Activated CD4-positive, alpha-beta T cell treated with anti-CD3 and anti-CD28 coated beads for 36 hours (primary cell): ENCODE measurements at places on chromosomes 4 and X. TPM values are rescaled to one million over a fixed set of nuclear protein-coding genes. Genes with fewer than 3 reads are reported as not detected.
A peak's percentile ranks its signal among the peaks of the same experiment; 100 is the strongest.

- DNase-seq, result peak; percentile 13
Observed at GRCh38 chr4:189124149-189124758, 816.4 kb upstream of the FRG1 start.

GRCh38 chr4:122577189-122577553 is 43.7 kb downstream of the IL21 start:
- DNase-seq, result peak; percentile 30

- DNase-seq, result peak; percentile 80
Observed at GRCh38 chrX:19382555-19383145, 38.9 kb downstream of the PDHA1 start.

Gene ARSJ
- total RNA-seq, result 0.05 TPM

DNA sequence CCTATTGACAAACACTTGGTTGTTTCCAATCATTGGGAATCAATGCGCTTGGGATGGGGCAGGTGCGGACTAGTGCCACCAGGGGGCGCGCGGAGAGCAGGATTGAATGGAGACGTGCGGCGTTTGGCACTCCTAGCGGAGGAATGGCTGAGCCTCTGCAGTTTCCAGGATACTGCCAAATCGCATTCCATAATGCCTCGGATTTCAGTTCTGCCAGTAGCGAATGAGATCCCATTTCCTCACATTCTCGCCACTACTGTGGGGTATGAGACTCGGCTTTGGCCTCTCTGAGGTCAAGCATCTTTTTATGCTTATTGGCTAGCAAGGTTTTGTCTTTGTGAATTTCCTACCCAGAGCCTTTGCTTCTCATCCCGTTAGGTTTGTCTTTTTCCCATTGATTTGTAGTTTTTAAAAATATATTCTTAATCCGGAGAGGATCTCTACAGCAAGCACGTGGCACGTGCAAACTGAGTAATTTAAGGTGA is 28.7 kb downstream of the CLDN34 start:
- DNase-seq, result peak; percentile 82

- no peak for DNase-seq
Observed at GRCh38 chrX:68284281-68284904, 148.9 kb downstream of the OPHN1 start.

DNA sequence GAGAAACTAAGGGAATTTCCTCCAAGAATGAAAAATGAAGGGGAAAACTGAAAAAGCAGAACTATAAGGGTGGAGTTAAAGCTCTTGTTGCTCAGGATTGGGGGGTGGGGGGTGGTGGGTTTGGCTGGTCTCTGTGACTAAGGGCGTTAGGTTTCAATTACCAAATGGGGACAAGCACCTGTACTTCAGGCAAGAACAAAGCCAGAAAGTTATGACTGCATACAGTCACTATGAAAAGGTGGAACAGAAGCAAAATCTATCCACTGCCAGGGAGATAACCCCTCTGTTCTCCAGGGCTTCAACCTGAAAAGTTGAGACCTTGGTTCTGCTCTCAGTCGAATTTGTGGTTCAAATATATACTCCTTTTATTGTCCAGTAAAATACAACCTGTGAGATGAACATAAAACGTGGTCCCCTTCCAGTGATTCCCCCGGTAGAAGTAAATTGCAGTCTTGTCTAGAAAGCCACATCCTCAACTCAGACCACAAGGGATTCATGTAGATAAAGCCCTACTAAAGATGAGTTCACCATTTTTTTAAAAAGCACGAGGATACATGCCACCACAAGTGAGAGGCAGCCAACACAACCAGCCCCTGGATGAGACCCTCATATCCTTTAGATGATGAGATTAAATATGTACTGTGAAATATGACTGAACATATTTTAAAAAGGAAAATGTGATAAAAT is 257.1 kb upstream of the RPS6KA3 start:
- no peak for DNase-seq

DNA sequence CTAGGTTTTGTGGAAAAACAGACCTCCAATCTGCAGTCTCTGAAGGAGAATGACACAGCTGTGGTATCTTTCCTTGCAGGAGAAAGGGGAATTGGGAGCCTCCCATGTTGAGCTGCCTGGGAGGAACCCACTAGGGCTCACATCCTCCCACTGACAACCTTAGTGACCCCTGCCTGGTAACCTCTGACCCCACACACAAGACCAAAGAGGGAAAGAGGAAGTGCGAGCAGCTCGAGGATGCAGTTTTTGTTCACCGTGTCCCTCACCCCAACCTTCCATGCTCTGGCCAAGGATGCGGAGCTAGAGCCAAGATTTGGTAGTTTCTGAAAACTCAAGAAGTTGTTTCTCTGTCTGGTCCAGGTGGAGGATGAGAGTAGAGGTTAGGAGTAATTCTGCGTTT is 5.4 kb upstream of the ZXDA start:
- no peak for DNase-seq

DNA sequence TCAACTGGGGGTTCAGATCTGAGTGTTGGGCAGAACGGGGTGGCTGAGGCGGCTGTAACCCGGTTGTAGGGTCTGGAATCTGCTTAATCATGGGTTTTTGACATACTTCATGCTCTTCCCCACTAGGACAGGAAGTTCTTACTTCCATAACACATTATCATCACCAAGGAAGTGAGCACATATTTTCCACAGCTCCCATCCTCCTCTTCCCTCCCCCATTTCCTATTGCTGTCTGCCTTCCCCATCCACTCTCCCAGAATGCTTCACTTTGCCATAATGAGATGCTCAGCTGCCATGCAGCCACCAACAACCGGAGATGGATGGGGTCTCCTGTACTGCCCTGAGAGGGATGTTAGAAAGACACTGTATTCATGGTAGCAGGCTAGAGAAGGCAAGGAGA is 6.4 kb upstream of the DCUN1D4 start:
- no peak for DNase-seq

DNA sequence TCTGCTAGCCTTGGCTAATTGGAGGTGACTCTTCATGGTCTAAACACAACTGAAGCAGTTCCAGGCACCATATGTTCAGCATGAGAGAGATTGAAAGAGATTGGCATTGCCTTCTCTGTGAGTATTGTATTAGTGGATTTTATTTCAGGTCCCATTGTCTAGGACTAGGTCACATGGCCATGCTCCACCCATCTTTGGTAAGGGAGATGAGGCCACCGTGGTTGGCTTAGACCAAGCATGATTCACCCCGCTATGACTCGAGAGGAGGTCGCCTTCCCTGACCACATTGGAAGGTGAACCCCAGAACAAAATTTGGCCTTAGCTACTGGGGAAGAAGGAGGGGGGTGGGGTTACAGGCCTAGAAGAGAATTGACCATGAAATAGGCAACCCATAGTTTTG is 109.9 kb upstream of the BCOR start:
- DNase-seq, result peak; percentile 61

- DNase-seq, result peak; percentile 35
Observed at GRCh38 chrX:48971249-48972219, at the start of gene KCND1. TSS of gene KCND1 (minus strand) at chrX:48971844. CDS start at chrX:48970271, 1,573 bp downstream.

DNA sequence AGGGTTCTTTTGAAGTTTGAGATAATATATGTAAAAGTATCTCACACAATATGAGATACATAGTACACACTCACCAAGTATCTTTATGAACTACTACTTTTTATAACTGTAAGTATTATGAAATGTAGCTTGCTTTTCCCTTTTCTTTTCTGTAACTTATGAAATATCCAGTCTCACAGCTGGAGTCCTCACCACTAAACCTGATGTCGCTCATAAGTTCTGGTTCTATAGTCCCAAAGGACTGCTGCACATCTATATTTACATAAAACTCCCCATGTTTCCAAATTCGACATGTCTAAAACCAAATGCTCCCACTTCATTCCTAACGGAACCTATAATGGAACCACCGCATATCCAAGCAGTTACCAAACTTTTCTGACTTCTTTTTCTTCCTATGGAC is 186.5 kb upstream of the SLC7A11 start:
- no peak for DNase-seq

- no peak for DNase-seq
Observed at GRCh38 chrX:44918722-44919121, 45.7 kb downstream of the KDM6A start.

DNA sequence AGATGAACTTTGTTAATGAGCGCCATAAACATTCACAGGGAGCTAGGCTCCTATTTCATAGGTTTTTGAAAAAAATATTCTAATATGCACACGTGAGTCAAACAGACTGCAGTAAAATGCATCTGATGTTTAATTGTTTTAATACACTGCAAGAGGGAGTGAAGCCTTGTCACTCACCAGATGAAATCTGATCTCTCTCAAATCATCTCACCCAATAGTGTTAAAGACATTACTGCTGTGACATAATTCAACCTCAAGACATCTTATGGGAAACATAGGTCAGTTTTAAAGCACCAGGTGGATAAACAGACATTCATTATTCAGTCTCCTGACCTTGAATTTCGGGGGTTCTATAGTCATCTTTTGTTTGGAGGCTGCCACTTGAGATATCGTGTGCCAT is 148.3 kb downstream of the MAML3 start:
- DNase-seq, result no peak

Gene C1GALT1C1
- 18.2 TPM for total RNA-seq

Gene AGA
- 20.8 TPM for total RNA-seq

Gene CXCL1
- not detected for total RNA-seq

GRCh38 chrX:19699151-19699550 is 183.8 kb upstream of the MAP3K15 start:
- no peak for DNase-seq

Gene KIAA1210
- not detected for total RNA-seq

DNA sequence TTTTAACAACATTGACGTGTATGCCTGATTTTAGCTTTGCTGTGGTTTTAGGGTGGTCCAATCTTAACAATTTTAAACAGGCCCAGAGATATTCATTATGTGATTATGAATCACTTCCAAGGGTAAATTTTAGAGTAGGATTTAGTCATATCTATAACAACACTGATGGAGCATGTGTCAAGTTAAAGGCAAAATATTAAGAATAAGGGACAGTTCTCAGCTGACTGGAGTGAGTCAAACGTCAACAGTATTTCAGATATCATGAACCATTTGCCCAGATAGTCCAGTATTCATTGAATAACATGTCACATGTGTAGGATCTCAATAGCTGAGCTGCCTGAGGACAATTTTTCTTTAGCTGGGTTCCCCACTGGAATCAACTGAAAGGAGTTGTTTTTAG is 61.3 kb upstream of the VCX2 start:
- no peak for DNase-seq

Gene NDP
- total RNA-seq, result not detected

GRCh38 chrX:132612821-132613564 is 124.2 kb upstream of the MBNL3 start:
- DNase-seq, result peak; percentile 64

DNA sequence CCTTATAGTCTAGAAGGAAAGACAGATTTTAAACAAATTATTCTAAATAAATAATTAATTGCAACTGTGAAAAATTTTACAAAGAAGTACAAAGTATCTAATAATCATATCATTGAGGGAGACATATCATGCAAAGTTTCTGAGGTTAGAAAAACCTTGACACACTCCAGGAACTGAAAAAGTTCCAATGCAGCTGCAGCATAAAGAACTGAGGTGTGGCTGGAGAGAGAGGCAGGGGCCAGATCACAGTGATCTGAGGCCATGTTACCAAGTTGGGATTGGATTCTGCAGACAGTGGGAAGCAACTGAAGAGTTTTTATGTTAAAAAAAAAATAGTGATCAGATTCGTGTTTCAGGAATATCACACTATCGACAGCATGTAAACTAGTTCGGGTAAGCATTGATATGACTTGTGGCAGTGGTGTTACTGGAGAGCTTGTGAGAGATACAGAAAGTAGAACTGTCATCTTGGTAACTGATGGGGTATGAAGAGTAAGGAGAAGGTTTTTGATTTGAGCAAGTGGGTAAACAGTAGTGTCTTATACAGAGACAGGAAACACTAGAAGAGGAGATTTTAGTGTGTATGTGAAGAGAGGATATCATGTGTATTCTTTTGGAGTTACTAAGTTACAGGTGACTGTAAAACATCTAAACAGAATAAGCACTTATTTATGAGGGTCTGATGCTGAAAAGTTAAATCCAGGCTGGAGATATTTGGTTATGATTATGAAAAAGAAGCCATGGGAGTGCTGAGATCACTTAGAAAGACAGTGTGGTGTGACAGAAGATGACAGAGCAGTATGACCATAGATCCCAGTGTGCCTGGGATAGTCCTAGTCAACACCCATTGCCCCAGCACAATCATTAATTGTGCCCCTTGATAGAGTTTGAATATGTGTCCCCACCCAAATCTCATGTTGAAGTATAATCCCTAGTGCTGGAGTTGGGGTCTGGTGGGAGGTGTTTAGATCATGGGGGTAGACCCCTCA is 15.6 kb upstream of the SPRY1 start:
- no peak for DNase-seq
